ENCODE measurements at places on chromosomes 3 and 15.

DNA sequence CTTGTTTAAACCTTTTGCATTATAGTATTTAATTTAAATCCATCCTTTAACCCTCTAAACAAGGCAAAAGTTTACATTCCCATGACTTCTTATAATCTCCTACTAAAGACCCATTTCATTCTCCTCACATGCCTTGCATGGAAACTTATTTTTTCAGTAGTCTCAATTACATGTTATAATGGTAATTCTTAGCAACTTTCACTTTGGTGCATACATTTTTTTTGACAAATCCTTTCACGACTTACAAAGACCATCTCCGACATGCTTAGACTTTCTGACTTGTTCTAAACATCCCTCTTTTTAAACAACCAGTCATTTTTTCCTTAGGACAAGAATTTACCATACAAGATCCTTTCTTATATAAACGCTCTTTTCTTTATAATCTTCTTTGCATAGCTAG, 615.4 kb upstream of the GBE1 start:
- no peak for DNase-seq

GRCh38 chr15:57780471-57780870, 74.0 kb downstream of the POLR2M start:
- no peak for DNase-seq

DNA sequence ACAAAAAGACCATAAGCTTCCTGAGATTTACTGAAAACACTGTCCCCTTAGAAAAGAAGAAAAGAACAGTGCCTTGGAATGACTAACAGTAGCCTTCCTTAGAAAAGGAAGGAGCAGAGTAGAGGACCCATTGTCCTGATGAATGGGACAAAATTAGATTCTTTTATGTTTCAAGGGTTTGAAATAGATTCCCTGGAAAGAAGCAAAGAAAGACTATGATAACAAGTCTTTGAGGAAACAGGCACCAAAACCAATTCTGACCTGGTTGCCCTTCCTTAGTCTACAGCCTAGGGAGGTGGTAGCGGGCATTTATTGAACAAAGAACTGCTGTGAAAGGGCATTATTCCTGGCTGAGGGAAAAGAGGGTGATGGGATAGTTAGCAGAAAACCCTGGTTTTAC, 1024.8 kb downstream of the TBL1XR1 start:
- no peak for DNase-seq

DNA sequence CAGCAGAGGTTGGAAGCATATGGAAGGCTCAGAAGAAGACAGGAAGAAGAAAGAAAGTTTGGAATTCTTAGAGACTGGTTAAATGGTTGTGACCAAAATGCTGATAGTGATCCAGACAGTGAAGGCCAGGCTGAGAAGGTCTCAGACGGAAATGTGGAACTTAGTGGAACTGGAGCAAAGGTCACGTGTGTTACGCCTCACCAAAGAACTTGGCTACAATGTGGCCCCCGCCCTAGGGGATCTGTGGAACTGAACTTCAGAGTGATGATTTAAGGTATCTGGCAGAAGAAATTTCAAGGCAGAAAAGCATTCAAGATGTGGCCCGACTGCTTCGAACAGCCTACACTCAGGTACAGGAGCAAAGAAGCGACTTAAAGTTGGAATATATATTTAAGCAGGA, 83.1 kb downstream of the MYO5A start:
- DNase-seq = no peak

GRCh38 chr15:66848116-66848515, 146.1 kb downstream of the SMAD6 start:
- DNase-seq = no peak

GRCh38 chr3:159854500-159855124, 134.0 kb upstream of the IL12A start:
- no peak for DNase-seq

GRCh38 chr15:69648775-69649735, 196.4 kb downstream of the RPLP1 start:
- no peak for DNase-seq

DNA sequence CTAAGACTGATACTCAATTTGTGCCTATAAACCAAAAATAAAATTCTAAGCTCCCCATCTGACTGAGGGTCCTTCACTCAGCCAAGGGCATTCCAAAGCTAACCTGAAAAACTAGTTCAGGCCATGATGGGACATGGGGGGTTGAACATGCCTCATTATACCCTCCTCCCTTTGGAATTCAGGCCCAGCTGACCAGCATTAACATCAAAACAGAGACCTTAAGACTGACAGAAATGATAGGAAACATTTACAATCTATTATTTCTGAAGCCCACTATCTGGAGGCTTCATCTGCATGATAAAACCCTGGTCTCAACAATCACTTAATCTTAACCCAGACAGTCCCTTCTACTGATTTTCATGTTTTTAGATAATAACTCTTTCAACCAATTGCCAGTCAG, 140.4 kb downstream of the ANO10 start:
- DNase-seq = no peak

DNA sequence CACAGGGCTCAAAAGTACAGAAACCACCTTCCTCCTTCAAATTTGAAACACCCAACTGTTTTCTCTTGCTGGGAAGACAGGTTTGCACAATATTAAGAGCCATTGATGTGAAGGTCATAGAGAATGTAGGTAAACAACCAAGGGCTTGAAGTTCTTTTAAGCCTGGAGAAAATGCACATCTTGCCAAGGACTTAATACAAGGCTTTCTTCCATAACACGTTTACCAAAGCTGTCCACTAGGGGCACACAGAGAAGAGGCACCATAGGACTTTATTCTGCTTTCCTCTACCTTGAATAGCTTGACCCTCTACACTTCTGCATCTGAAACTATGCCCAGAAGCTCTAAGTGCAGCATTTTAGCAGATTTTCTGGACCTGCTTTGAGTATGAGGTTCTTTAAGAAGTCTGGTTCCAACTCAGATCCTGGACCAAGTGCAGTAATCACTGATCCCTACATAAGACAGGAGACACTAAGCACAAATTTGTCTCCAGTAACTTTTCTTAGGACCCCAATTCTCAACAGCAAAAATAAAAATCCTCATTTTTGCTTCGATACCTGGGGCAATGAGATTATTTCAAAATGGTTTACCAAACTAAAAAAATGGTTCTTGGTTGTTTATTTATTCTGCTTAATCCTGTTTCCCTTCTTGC, 138.0 kb downstream of the FBN1 start:
- no peak for DNase-seq

- no peak for DNase-seq
These were observed 4.5 kb downstream of the ADGRG7 start for GRCh38 chr3:100613721-100614390.

DNA sequence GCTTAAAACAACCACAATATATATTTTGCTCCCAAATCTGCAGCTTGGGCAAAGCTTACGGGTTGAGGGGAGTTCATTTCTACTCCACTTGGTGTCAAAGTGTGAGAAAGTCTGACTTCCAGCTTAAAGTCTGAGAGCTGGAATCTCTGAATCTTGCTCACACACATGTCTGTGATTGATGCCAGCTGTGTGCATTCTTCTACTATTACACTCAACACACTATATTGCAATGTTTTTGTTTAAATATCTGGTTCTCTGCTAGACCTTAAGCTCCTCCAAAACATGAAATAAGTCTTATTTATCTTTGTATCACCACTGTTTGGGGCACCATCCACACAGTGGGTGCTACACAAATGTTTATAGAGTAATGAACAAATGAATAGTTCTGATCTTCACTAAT, 36.7 kb upstream of the SECISBP2L start:
- DNase-seq = no peak
